ENCODE measurements at places on chromosomes 6 and 20. TPM values are rescaled to one million over a fixed set of nuclear protein-coding genes. Genes with fewer than 3 reads are reported as not detected.
A peak's percentile ranks its signal among the peaks of the same experiment; 100 is the strongest.

Gene ADRM1
- 153 TPM for total RNA-seq

Gene RHAG
- total RNA-seq: not detected

Gene OR2H2
- total RNA-seq: not detected

Gene C6orf141
- total RNA-seq: 35.9 TPM

- H3K4me1 ChIP-seq: 0 out of 2 replicates have a peak, but pooled peaks cover 4% of the 10 kb centered on the region
- H3K36me3 ChIP-seq: no peaks in the 10 kb centered on the region
- H3K4me3 ChIP-seq: no peak overlapping the region
- DNase-seq: peak; percentile 30
- no peaks in the 10 kb centered on the region for H3K27me3 ChIP-seq
These were observed 175.1 kb upstream of the JAG1 start for GRCh38 chr20:10848810-10849370.

- H3K27me3 ChIP-seq: no peaks in the 10 kb centered on the region
- no peaks in the 10 kb centered on the region for H3K4me1 ChIP-seq
- no peaks in the 10 kb centered on the region for H3K36me3 ChIP-seq
- no peak for DNase-seq
These were observed 638.7 kb downstream of the CD109 start for GRCh38 chr6:74334722-74335121.

DNA sequence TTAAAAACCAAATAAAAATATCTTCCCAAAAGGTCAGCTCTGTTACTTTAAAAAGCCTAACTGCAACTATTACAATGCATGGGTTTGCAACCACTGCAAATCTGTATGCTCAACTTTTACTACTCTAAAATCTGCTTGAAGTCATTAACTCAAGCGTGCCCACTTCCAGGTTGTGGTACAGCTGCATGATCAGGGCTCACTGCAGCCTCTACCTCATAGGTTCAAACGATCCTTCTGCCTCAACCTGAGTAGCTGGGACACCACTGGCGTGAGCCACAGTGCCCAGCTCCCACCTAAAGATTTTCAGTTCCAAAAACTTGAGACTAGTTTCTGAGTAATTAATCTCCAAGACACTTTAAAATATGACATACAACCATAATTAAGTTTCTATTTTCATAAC is 8.2 kb downstream of the DIDO1 start:
- no peak for DNase-seq
- H3K27ac ChIP-seq: no peak overlapping the region
- peaks cover 5% of the 10 kb centered on the region for H3K36me3 ChIP-seq
- no peaks in the 10 kb centered on the region for H3K27me3 ChIP-seq
- peaks cover 34% of the 10 kb centered on the region for H3K4me1 ChIP-seq

Measured in H9 (cell line).